Hematopoietic multipotent progenitor cell treated with erythropoietin and hydrocortisone succinate and interleukin-3 and kit ligand, for 6 days (in vitro differentiated cells): ENCODE measurements at places on chromosomes 16 and 17.

DNA sequence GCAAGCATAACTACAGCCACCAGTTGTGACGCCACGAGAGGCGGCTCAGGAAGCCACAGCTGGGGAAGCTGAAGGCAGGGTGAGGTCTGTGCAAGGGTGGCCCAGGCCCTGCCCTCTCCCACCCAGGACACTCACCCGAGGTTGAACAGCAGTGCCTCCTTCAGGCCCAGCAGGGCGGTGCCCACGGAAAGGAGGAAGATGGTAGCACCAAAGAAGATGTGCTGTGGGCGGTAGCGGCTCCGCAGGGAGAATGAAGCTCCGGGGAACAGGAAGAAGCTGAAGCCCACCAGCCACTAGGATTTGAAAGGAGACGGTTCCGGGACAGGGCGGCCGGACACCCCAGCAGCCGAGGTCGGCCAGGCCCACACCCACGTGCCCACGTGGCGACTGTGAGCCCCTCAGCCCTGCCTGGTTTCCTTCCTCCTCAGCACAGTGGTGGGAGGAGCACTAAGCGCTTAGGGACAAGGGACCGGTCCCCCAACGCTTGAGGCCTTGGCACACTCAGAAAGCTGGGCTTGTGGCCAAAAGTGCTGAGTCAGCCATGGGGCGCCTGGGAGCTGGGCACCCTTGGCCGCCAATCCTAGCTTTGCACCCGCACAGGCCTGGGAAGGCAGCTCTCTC is 11.0 kb downstream of the CYB561 start:
- peak; percentile 97 for DNase-seq

- peak; percentile 95 for DNase-seq
Observed at GRCh38 chr17:48816774-48817590, at the start of gene TTLL6. TTLL6 (minus strand) TSS chr17:48817229; CDS start chr17:48817072, 157 bp downstream.

DNA sequence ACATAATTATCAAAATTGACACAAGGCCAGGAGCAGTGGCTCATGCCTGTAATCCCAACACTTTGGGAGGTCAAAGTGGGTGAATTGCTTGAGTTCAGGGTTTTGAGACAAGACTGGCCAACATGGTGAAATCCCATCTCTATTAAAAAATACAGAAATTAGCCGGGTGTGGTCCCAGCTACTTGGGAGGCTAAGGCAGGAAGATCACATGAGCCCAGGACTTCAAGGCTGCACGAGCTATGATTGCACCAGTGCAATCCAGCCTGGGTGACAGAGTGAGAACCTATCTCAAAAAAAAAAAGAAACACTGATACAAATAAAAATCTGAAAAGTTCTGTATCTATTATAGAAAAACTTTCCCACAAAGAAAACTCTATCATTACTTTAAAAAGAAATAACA is 15.5 kb downstream of the MYH10 start:
- peak; percentile 29 for DNase-seq

DNA sequence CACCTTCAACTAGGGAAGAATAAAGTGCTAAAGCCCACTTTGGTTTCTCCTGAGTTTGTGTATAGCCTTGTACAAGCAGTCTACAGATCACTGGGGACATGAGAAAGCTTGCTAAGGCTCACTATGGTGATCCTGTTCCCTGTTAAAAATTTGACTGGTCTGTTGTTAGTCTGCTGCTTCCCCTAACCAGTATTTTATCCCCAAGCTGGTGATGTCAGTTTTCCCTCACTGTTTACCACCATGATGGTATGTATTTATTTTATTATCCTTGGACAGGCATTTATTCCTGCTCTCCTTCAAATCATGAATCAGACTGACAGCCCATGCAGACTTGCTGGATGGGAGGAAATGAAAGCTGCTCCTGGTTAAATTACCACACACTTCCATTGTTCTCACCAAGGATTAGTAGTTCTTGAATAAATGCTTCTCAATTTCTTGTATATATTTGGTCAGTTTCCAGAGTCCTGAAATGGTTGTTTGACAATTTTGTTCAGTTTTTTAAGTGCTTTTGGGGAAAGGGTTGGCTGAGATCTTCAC is 99.6 kb downstream of the CA4 start:
- no peak for DNase-seq

- DNase-seq, result peak; percentile 96
Observed at GRCh38 chr17:28854457-28855335, at the start of gene ERAL1. ERAL1 (plus strand) TSS chr17:28855016; CDS start chr17:28855035, 19 bp downstream.

DNA sequence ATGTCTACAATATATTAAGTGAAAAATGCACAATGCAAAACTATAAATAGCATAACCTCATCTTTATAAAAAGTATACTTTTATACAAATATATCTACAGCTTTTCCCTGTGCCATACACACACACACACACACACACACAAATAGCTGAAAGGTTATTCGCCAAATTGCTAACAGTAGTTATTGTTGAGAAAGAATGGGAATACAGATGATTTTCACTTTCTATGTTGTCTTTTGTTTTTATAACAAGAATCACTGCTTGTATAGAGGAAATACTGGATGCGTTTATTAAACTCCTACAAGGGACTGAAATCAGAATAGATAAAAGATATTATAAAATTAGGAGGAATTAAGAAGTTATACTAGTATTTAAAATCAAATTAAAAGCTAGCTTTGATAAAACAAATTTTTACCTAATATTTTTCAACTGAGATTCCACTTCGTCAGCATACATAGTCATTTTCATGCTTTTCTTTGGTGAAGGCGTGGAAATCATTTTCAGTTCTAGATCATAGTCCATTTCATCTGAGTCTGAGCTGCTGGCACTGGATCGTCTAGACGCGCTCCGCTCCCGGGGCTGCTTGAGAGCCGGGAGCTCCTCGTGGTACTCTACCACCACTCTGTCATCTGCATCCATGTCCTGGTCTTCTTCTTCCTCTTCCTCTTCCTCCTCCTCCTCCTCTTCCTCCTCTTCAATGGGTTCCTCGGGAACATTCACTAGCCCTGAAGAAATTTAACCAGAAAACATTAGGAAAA is 17.0 kb upstream of the ITGAE start:
- DNase-seq, result no peak

DNA sequence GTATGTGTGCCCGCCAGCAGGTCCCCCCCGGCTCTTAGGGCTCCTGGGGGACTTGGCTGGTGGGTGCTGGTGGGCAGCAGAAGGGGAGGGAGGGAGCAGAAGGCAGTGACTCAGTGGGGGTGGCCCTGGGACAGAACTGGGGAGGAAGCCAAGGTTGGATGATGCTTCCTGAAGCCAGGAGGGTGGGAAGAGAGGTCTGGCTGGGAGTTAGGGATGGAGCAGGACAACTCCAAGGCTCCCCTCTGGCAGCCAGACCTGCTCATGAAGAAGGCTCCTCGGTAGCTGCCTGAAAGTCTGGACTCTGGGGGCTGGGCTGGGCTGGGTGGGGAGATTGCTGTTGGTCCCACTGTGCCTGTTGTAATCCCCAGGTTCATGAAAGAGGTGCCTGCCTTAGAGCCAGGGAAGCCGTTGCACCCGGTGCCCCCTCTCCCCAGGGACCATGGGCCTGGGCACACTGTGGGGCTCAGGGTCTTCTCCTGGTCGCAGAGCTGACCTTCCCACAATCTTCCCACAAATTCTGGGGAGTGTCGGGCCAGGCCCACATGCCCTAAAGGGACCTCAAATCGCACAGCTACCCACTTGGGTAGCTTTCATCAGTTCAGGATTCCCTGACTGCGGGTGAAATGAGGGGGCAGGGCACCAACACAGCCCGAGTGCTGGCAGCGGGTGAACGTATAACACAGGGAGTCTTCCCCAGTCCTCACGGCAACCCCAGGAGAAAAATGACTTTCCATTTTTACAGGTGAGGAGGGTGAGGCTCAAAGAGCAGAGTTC is 1.1 kb upstream of the PLEKHG4 start:
- DNase-seq, result no peak

DNA sequence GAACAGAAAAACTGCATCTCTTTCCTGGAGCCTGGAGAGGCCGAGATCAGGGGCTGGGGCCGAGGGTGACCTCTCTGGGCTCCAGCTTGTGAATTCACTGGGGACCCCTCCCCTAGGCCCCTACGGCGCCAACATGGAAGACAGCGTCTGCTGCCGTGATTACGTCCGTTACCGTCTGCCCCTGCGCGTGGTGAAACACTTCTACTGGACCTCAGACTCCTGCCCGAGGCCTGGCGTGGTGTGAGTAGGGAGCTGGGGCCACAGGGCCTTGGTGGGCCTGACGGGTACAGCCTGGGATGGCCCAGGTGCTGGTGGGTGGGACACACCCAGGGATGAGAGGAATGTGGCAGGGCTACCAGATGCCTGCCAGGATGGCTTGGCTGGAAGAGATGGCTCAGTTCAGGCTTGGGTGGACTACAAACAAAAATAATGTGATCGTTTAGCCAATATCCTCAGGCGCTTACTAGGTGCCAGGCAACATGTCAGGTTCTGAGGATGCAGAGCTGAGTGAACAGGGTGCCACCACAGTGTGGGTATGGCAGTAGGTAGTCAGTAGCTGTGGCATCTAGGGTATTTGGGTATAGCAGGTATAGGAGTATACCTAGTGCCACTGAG is 1.8 kb downstream of the CCL22 start:
- DNase-seq, result no peak

DNA sequence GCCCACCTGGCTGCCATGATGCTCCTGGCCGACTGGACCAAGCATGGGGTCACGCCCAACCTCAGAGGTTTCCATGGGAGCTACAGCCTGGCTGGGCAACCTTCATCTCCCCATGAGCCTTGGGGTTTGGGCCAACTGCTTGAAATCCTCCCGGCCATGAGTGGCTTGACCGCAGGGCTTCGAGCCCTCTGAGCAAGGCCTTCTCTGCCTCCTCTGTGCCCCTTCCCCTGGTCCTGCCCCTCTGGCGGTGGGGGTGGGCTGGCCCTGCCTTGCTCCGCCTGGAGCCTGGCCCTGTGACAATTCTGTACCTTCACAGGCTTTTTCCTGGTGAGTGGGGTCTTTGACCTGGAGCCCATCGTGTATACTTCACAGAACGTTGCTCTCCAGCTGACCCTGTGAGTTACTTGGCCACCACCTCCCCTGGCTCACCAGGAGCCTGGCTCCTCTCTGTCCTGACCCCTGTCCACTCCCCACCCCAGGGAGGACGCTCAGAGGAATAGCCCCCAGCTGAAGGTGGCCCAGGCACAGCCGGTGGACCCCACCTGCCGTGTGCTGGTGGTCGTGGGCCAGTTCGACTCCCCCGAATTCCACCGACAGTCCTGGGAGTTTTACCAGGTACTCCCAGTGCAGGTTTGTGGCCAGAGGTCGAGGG is 8.8 kb upstream of the BIRC5 start:
- no peak for DNase-seq

- no peak for DNase-seq
Observed at GRCh38 chr17:29458066-29458465, 67.9 kb downstream of the TAOK1 start.

DNA sequence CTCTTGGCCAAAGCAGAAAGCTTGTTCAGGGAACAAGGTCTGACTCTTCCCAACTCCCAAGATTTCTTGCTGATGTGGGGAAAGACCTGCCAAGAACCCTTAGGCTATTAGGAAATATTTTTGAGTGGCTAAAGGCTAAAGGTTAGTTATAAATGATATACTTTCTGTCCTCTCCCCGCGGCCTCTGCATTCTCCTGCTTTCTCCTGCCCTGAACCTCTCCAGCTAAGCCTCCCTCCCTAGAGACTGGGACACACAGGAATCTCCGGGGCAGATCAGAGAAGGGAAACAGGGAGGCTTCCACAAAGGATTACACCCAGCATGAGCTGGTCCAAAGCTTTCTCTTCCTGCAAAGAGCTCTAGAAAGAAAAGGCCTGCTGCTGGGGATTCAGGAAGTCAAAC is 2.3 kb downstream of the SLC43A2 start:
- no peak for DNase-seq
